Non-pigmented ciliary epithelial cell (primary cell): ENCODE measurements at places on chromosomes 12 and 14.

- no peak for DNase-seq
Observed at GRCh38 chr12:16473610-16474326, 126.3 kb downstream of the MGST1 start.

GRCh38 chr12:122420471-122421162 lies 1.9 kb downstream of the CLIP1 start:
- DNase-seq, result no peak

- DNase-seq, result no peak
Observed at GRCh38 chr14:53948205-53948884, 8.3 kb downstream of the BMP4 start.

DNA sequence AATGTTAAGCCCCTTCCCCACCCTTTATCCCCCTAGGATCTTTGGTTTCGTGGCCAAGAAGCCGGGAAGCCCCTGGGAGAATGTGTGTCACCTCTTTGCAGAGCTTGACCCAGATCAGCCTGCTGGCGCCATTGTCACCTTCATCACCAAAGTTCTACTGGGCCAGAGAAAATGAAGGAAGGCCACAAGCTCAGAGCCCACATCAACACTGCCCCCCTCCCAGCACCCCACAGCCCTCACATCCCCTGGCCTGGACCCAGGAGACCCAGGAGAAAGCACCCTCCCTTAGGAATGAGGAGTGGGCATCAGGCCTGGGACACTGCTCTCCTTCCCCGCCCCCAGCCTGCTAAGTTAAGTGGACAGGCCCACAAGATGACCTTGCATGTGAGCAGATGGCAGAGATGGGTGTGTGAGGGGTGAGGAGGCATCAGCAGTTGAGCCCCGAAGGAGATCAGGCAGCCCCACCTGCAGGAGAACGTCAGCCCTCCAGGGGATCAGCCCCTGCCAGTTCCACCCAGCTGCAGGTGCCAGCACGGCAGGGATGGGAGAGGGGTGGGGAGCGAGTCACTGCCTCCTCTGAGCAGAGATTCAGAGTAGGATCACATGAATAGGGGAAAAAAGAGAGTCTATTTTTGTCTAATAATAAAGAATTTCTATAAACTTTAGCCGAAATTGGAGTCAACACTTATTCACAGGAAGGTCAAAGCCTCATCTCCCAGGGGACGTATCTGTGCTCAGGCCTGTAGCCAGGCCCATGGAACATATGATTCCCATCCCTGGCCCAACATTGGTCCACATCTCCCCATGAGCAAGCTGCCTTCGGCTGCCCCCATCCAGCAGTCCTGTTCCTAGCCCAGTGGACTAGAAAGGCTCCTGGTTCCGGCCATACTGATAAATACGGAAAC lies 14.1 kb downstream of the TNS2 start:
- no peak for DNase-seq

- no peak for DNase-seq
Observed at GRCh38 chr12:106892075-106892474, 63.6 kb upstream of the TMEM263 start.

- no peak for DNase-seq
Observed at GRCh38 chr12:113145720-113146551, 3.6 kb upstream of the CFAP73 start.

- DNase-seq, result no peak
Observed at GRCh38 chr12:93819050-93819491, 141.9 kb downstream of the CRADD start.

- no peak for DNase-seq
Observed at GRCh38 chr12:130818635-130819576, 20.1 kb downstream of the STX2 start.

DNA sequence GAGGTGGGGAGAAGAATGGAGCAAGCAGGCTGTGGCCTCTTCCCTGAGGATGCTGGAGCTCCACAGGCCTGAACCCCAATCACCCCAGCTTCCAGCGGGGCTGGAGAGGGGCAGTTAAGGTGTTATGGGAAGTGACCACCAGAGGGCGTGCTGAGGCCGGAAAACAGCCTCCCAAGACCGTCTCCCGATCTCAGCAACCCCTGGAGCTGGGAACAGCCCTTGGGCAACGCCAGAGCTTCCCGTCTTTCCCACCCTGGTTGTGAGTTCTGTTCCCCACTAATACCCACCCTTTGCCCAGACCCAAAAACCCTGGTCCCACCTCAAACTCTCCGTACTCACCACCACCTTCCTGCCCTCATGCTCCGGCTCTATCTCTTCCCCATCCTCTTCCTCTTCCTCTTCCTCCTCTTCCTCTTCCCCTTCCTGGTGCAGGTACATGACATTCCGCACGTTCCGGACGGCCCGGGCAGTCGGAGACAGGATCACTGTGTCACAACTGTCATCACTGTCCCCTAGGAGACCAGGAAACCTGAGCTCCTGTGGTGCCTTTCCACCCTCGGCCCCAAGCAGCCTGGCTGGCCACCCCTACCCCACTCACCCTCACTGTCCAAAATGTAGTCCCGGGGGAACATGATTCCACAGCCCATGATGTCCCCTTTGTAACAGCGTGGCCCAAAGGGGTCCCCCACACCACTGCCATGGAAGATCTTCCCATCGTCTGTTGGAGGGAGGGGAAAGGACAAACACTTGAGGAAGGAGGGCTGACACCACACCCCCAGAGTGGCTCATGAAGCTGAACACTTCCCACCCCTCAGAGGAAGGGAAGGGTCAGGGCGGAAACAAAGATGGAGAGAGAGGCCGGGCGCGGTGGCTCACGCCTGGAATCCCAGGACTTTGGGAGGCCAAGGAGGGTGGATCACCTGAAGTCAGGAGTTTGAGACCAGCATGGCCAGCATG lies 12.9 kb downstream of the SPRYD3 start:
- no peak for DNase-seq

DNA sequence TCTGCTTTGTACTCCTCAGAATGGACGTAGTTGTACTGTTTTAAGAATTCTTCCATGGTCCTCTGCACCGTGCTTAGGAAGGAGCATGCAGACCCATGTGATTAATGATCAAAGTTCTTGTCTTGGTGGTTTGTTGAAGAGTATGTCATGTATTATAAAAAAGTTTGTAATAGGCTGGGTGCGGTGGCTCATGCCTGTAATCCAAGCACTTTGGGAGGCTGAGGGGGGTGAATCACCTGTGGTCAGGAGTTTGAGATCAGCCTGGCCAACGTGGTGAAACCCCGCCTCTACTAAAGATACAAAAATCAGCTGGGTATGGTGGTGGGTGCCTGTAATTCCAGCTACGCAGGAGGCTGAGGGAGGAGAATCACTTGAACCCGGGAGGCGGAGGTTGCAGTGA lies 61.8 kb upstream of the RTL1 start:
- DNase-seq, result no peak

DNA sequence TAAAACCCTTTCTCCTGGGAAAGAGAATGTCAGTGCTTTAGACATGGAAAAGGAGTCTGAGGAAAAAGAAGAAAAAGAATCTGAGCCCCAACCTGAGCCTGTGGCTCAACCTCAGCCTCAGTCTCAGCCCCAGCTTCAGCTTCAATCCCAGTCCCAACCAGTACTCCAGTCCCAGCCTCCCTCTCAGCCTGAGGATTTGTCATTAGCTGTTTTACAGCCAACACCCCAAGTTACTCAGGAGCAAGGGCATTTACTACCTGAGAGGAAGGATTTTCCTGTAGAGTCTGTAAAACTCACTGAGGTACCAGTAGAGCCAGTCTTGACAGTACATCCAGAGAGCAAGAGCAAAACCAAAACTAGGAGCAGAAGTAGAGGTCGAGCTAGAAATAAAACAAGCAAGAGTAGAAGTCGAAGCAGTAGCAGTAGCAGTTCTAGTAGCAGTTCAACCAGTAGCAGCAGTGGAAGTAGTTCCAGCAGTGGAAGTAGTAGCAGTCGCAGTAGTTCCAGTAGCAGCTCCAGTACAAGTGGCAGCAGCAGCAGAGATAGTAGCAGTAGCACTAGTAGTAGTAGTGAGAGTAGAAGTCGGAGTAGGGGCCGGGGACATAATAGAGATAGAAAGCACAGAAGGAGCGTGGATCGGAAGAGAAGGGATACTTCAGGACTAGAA lies 6.1 kb downstream of the PNN start:
- DNase-seq, result no peak

DNA sequence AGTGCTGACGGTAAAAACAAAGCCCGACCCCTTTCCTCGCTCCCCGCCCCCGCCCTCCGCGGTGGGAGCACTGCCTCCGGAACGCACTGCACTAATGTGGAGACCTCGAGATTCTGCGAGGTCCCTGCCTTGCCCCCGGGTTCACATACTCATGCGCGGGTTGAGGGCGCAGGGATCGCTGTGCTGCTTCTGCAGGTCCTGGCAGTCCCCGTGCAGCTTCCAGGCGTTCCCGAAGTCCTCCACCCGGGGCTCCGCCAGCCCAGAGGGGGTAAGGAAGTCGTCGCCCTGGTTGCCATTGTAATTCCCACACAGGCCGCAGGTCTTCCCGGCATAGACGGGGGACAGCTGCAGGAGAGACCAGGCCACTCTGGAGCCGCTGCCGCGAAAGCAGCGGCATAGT lies 66.8 kb downstream of the VWF start:
- no peak for DNase-seq

DNA sequence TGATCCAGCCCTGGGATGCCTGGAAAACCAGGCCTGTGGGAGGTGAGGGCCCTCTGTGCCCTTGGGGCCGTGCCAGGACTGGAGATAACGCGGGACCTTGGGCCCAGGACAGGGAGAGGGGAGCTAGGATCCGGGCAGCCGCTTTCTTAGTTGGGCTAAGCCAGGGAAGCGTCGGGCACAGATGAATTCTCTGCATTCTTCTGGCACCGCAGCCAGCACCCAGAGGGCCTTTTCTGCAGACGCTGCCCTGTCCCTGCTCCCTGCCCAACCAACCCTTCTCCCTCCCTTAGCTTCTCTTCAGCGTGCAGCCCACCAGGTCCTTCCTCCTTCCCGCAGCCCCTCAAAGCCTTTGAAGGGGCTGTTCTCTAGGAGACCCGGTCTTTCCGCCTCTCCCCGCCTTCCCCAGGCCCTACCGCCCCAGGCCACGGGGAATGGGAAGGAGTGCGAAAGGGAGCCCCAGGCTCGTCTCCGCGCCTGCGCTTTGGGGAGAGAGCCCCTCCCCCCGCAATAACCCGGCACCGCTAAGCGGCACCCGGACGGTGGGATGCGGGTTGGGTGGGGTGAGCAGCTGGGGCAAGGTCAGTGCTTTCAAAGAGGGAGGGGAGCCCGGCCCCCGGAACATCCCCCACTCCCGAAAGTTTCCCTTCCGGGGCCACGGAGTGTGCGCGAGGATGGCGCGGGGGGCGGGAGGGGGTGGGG lies 663 bp downstream of the NCKAP5L start:
- DNase-seq, result no peak

DNA sequence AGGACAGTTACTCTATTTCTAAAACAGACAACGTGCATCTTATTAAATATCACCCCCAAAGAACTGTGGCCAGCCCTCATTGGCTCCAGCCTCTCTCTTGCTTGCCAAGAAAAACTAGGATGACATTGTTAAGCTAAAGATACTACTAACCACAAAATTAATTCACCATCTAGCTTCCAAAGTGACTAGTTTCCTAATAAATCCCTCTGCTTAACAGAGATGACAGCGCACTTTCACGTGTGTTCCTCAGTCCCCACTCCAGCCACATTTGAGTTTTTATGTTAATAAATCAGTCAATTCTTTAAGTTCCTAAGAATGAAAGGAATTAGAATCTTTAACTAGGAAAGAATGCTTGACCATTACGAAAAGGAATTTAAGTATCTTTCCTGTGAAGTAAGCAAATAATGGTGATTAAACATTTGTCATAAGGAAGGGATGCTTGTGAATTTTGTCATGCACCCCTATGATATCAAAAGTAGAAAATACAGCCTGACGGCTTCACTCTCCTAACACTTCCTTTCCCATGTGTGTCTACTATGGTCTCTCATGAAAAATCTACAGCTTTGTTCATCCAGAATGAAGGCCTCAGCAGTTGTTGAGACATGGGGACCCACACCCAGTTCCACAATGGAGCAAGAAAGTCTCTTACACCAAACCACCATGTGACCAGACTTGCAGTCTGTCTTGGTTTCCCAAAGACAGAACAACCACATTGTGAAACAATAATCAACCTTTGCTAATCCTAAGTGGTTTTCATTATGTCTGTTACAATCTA lies 8.1 kb downstream of the CORO1C start:
- peak; percentile 67 for DNase-seq

DNA sequence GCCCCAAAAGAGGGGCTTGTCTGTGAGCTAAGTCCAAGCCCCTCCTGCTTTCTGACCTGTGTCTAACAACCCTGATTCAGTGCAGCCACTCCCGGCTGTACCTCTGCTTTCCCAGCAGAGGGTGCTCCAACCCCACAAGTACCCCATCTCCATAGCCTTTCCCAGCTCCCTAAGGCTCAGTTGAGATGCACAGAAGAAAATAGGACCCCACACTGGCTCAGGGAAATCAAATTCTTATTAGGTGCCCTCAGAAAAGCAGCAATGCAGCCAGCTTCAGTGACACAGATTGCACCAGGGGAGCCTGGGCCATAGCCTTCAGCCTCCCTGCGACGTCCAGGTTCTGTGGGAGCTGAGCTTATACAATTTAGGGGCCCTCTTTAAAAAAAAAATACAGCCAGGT lies 49.9 kb downstream of the LRRC74A start:
- peak; percentile 35 for DNase-seq

GRCh38 chr12:50979369-50980052 lies 27.2 kb downstream of the HIGD1C start:
- no peak for DNase-seq

DNA sequence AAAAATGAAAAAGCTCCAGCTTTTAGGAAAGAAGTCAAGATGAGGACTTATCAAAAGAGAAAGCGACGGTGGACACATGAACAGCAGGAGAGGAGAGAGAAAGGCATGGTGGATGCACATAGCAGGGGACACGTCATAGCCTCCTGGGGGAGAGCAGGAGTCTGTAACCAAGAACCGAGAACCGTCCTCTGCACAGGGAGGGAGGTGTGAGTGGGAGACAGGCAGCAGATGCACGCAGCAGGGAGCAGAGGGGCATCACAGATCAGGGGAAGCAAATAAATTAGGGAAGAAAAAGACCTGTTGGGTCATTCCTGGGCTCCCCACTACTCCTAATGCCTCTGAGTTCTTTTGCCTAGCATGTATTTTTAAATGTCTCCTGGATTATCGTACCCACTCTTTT lies 138.1 kb upstream of the RMST start:
- no peak for DNase-seq

- DNase-seq, result no peak
Observed at GRCh38 chr14:38044710-38045109, 163.0 kb upstream of the SSTR1 start.

DNA sequence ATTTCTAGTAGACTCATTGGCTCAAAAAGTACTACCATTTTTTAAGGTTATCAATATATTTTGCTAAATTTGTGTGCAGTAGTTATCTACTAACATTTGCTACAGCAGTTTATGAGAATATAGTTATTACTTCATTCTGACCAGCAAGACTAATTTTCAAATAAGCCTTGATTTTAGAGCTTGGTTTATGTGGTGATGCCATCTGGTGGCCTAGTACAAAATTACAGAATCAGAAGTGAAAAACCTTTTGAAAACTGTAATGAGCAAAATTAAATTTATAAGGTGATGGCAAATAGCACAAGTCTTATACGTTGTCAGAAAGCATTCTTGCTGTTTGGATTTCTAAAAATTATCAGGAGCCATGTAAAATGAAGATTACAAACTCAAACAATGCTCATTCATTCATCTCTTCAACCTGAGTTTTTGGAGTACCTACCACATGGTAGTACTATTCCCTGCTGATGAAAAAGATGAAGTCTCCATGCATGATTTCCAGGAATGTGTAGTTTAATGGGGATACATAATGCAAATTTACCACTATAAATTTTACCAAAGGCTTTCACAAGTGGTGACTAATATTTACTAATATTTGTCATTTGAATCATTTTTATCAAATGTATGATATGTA lies 51.0 kb downstream of the MAGOHB start:
- DNase-seq, result no peak

- peak; percentile 51 for DNase-seq
Observed at GRCh38 chr12:105204916-105205315, 31.1 kb downstream of the APPL2 start.
